ENCODE measurements at places on chromosomes 16 and 17.
A peak's percentile ranks its signal among the peaks of the same experiment; 100 is the strongest.

GRCh38 chr16:61364990-61365389, 671.2 kb downstream of the CDH8 start:
- no peak for DNase-seq

- peak; percentile 25 for DNase-seq
Observed at GRCh38 chr16:12801511-12802042, 2.1 kb downstream of the CPPED1 start.

DNA sequence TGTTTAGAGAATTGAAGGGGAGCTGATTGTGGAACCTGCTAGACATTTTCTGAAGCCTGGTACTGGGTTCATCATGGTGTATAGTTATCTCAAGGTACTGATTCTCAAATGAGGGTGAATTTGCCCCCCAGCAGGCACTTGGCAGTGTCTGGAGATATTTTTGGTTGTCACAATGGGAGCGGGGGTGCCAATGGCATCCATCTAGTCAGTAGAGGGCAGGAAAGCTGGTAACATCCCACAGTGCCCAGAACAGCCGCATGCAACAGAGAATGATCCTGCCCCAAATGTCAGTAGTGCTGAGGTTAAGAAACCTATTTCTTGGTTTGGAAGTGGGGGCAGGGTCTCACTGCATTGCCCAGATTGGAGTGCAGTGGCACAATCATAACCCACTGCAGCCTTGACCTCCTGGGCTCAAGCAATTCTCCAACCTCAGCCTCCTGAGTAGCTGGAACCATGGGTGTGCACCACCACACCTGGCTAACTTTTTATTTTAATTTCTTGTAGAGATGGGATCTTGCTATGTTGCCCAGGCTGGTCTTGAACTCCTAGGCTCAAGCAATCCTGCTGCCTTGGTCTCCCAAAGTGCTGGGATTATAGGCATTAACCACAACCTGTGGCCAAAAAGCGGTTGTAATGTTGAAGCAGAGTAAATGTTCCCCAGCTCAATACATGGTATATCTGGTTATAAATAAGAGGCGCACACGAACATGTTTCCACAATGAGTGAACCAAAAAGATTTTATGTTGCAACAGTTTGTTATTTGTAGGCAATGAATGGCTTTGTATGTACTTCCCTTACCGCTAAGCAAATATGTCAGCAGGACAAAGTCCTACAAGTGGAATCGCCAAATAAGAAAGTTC, 46.4 kb upstream of the EEF2KMT start:
- DNase-seq: no peak

DNA sequence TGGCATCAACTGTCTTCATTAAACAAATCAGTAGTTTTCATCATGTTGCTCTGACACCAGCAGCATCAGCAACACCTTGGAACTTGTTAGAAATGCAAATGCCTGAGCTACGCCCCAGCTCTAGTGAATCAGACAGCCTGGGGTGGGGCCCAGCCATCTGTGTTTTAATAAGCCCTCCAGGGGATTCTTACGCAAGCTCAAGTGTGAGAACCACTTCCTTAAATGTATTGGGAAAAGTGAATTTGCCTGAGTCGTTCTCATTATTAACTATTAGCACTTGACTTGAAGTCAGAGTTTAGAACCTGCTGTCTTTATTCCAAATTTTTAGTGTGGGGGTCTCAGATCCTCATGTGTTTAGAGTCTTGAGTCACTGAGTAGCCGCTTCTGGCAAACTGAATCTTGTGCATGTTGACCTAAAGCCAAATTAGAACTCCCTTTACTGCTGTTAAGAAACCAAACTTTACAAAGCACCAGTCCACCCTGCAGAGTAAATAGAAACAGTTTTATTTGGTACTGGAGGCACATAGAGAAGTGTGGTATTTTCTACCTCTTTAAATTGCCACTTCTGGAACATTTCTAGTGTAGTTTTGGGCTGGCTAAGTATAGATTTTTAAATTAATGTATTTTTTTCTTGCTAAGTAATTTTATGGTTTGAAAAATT, 137.4 kb upstream of the COX10 start:
- DNase-seq: peak; percentile 52

- DNase-seq: no peak
Observed at GRCh38 chr17:42221886-42222745, 27.8 kb upstream of the GHDC start.

DNA sequence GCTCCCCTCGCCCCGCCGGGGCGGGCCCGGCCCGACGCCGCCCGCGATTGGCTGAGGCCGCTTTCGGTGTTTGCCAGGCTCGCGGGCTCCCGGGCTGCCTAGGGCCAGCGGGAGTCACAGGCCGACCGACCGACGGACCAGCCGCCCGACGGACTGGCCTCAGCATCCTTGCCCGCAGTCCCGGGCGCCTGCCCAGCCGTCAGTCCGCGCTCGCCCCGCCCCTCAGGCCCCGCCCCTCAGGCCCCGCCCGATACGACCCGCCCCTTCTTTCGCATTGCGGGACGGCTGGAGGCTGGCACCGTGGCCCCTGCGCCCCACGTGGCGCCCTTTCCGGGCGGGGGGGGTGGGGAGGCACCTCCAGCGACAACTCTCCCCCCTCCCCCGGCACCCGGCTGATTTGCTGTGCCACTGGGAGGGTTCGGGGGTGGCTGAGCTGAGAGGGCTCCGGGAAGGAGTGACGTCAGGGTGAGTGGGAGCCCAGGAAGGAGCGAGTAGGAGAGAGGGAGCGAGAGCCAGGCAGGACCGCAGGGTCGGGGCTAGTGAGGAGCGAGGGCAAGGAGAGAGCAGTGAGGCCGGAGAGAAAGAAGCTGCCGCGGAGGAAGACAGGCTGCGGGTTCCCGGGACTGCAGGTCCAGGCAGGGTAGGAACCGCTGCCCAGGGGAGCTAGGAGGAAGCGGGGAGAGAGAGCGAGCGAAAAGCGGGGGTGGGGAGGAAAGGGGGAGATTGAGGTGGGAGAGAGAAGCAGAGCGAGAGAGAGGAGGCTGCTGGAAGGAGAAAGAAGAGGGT, at the start of gene ASPHD1:
Gene ASPHD1, plus strand, starts transcription at position 387 of the 786 bp plus-strand sequence. CDS start 484 bp downstream, outside the sequence.
- peak; percentile 19 for DNase-seq

DNA sequence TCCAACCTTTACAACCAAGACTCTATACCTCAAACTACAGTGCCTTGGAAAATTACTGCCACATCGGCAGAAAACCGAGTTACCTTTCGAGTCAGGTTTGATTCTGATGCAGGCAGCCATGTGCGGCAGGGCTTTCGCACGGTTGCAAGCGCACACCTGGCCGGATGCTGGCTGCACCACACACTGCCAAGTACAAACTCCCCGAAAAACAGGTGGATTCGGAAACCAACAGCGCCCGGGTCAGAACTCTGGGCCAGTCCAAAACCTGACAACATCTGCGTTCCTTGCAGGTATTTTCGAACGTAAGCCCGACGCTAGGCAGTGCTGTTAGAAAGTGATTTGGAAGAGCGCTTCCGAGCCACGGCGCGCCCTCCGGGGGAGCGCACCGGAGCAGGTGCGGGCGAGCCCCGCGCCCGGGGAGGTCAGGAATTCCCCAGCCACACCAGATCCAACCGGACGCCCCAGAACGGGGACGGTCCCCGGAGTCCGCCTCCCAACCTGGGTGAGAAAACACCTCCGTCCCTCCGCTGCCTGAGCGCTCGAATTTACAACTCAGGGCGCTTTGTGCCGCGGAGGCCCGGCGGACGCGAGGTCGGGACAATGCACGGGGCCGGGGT, 1.2 kb downstream of the USP7 start:
- DNase-seq: no peak

- peak; percentile 86 for DNase-seq
Observed at GRCh38 chr17:39928858-39929645, 1.5 kb downstream of the LRRC3C start.

DNA sequence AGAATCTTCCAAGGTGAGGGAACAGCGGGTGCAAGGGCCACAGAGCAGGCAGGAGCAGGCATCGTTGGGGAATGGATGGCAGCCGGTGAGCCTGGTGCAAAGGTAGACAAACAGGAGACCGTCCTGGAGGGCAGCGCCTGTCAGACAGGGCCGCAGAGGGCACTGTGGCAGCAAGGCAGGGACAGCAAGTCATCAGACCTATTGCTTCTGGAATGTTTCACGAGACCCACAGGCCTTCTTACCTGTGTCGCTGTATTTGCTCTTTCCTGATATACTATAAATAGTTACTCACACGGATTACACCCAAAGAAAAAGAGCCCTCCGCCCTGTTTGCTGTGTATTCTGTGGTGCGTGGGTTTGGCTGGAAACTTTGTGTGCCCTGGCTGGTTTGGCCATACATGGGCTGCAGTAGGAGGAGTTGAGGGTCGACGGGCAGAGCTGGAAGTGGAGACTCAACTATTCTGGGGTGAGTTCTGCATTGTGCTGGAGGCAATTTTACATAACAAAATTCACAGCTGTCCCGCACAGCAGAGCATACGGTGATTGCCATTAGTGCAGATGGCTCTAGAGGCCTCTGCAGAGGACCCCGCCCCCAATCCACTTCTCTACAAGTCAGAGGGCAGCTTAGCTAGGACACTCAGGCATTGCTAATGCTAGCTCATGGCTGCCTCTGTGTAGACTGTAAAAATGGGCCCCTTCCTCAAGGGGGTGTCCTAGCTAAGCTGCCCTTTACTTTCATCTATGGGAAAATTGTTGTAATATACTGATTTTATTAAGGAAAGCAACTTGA, 18.6 kb upstream of the POLR3E start:
- no peak for DNase-seq

- no peak for DNase-seq
Observed at GRCh38 chr16:49930841-49931240, 74.9 kb upstream of the ZNF423 start.

- no peak for DNase-seq
Observed at GRCh38 chr16:84718-85406, 6.8 kb downstream of the MPG start.

DNA sequence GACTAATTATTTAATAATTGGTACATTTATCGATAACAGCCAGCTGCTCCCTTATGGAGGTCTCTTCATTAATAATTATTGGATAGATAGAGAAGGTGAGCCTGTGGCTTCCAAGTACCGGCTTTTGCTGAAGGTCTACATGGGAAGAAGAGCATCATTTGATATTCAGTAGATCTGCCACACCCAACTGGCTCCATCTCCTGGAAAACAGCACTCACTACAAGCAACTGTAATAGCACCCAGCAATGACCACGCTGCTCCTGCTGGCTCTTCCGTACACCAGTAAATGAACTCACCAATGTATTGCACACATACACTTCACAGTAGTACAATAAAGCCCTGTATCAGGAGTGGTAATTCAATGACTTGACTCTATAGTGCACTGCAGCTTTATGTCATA, 19.5 kb downstream of the MARVELD3 start:
- DNase-seq: no peak

- DNase-seq: no peak
Observed at GRCh38 chr16:870856-871561, 70.5 kb upstream of the GNG13 start.

- no peak for DNase-seq
Observed at GRCh38 chr17:47998044-47998443, 27.1 kb downstream of the CDK5RAP3 start.

- no peak for DNase-seq
Observed at GRCh38 chr17:40442392-40443195, 656 bp upstream of the IGFBP4 start.

DNA sequence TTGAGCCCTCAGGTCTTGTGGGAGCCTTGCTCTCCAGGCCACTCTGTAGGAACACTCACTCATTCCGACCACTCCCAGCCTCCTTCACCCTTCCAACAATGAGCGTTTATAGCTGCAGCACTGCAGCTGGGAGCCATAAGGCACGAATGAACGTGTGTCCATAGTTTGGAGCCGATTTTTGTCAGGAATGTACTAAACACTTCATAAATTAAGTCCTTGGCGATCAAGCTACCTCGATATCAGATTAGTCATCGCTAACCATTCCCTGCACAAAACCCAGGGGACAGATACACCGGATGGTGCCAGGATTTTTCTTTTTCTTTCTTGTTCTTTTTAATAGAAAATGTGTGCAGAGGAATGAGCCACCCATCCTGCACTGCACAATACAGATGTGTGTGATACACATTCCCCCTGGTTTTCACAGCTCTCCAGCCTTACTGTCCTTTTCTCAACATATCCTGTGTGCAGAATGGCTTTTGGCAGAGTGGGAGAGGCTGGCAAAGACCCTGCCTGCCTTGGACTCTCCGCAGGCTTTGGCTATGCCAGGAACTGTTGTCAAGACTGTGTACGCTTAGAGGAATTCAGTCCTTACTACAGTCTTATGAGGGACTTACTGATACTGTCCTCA, 68.4 kb upstream of the ELAC2 start:
- peak; percentile 97 for DNase-seq

- DNase-seq: no peak
Observed at GRCh38 chr16:75304521-75305363, 53.3 kb upstream of the BCAR1 start.

DNA sequence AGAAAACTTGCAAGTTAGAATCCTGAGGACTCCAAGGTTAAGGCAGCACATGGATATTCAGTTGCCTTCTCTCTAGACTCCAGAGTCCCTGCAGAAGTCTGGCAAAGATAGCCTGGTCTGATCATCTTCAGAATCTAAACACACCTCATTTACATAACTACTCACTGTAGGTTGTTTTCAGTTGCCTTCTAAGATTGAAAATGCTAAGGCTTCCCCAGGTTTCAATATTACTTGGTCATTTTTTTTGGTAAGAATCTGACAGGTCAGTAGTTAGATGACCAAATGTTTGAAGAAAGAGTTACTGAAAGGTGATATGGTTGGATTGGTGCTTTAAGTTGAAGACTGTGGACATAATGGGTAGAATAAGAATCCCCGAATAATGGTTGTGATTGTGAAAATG, 205.4 kb upstream of the KCNJ16 start:
- no peak for DNase-seq

DNA sequence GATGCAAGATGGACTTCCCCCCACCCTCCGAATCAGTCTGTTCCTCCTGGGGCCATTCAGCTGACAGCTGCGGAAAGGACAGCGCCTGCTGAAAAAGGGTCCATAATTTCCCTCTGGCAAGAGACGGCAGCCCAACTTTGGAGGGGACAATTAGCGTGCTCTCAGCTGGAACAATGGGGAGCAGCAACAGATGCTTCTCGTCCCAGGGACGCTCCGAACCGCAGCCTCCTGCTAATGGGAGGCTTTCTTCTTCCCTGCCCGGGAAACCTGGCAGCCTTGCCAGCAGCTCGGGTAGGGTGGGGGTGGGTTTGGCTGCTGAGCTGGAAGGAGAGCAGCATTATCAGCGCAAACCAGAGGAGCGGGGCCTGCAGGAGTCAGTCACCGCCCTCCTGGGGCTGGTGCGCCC, 500.0 kb upstream of the SALL1 start:
- no peak for DNase-seq
